Placental pericyte (primary cell): ENCODE measurements at places on chromosomes 3 and 15. TPM values are rescaled to one million over a fixed set of nuclear protein-coding genes. Genes with fewer than 3 reads are reported as not detected.

The SLC51A gene
- not detected in 2 replicates for total RNA-seq

The GOLGA8M gene
- total RNA-seq, result under 0.01 TPM in 1 of 2 replicates, not detected in the other

The NAALADL2 gene
- total RNA-seq, result 2.7 and 4.2 TPM in 2 replicates

The CPNE9 gene
- not detected in 2 replicates for total RNA-seq

The TTLL13 gene
- not detected in 2 replicates for total RNA-seq

The C2CD4B gene
- under 0.01 TPM in 1 of 2 replicates, not detected in the other for total RNA-seq

The CFAP100 gene
- total RNA-seq, result not detected in 2 replicates

The MYZAP gene
- 1.1 and 1.3 TPM in 2 replicates for total RNA-seq

The CPN2 gene
- total RNA-seq, result not detected in 2 replicates

The GRK7 gene
- total RNA-seq, result not detected in 2 replicates

The MYEF2 gene
- total RNA-seq, result 4.2 and 7.2 TPM in 2 replicates

The RBP2 gene
- total RNA-seq, result not detected in 2 replicates

The CCDC32 gene
- total RNA-seq, result 12.0 and 15.0 TPM in 2 replicates

The LPP gene
- total RNA-seq, result 54.1 and 98.2 TPM in 2 replicates

The RAB6B gene
- under 0.01 and 0.14 TPM in 2 replicates for total RNA-seq

The ITGB5 gene
- total RNA-seq, result 247 and 383 TPM in 2 replicates

The CCR4 gene
- not detected in 2 replicates for total RNA-seq

The FHIT gene
- total RNA-seq, result 0.29 TPM in 1 of 2 replicates, not detected in the other

The FYCO1 gene
- 19.8 and 33.7 TPM in 2 replicates for total RNA-seq

The COX17 gene
- 7.9 and 12.3 TPM in 2 replicates for total RNA-seq

The ROPN1B gene
- total RNA-seq, result not detected in 2 replicates

The PSTPIP1 gene
- total RNA-seq, result not detected in 2 replicates

The NANOGP8 gene
- not detected in 2 replicates for total RNA-seq

The CHDH gene
- 0.29 TPM in 1 of 2 replicates, not detected in the other for total RNA-seq

The SLC2A2 gene
- not detected in 2 replicates for total RNA-seq

The SAXO2 gene
- 0.88 and 1.3 TPM in 2 replicates for total RNA-seq

The SUSD5 gene
- total RNA-seq, result 0.66 and 1.9 TPM in 2 replicates

The PLSCR2 gene
- not detected in 2 replicates for total RNA-seq

The SEMA6D gene
- 25.8 and 28.2 TPM in 2 replicates for total RNA-seq

The PGBD4 gene
- total RNA-seq, result 1.3 and 1.9 TPM in 2 replicates

The SH3GL3 gene
- total RNA-seq, result 0.22 TPM in 1 of 2 replicates, not detected in the other

The CDC25A gene
- total RNA-seq, result 3.7 and 32.4 TPM in 2 replicates

The MKRN2OS gene
- total RNA-seq, result not detected in 2 replicates

The GPR27 gene
- under 0.01 TPM in 1 of 2 replicates, not detected in the other for total RNA-seq

The GOLGA6D gene
- not detected in 2 replicates for total RNA-seq

The OXTR gene
- 1.1 and 12.3 TPM in 2 replicates for total RNA-seq

The GOLIM4 gene
- 65.0 and 74.3 TPM in 2 replicates for total RNA-seq

The DAZL gene
- 0.14 TPM in 1 of 2 replicates, not detected in the other for total RNA-seq

The EFCAB12 gene
- total RNA-seq, result under 0.01 and 0.22 TPM in 2 replicates

The CCDC191 gene
- total RNA-seq, result 1.1 and 2.0 TPM in 2 replicates

The NOX5 gene
- 0.14 and 0.22 TPM in 2 replicates for total RNA-seq

The NRG4 gene
- not detected in 2 replicates for total RNA-seq

The HTR3E gene
- not detected in 2 replicates for total RNA-seq

The SAMMSON gene
- total RNA-seq, result not detected in 2 replicates

The SUCNR1 gene
- total RNA-seq, result under 0.01 and 0.22 TPM in 2 replicates

The C3orf22 gene
- total RNA-seq, result not detected in 2 replicates

The CD86 gene
- total RNA-seq, result not detected in 2 replicates

The PPP2R3A gene
- 7.4 and 26.1 TPM in 2 replicates for total RNA-seq

The CHRM5 gene
- total RNA-seq, result under 0.01 TPM in 1 of 2 replicates, not detected in the other

The LIPH gene
- total RNA-seq, result 0.14 TPM in 1 of 2 replicates, not detected in the other

The IGSF10 gene
- 0.14 and 3.1 TPM in 2 replicates for total RNA-seq

The CNTN3 gene
- total RNA-seq, result 0.66 and 2.6 TPM in 2 replicates

The RTP3 gene
- total RNA-seq, result not detected in 2 replicates

The TGM5 gene
- not detected in 2 replicates for total RNA-seq

The RHOV gene
- not detected in 2 replicates for total RNA-seq

The NKIRAS1 gene
- 9.4 and 13.3 TPM in 2 replicates for total RNA-seq

The CCDC39 gene
- not detected in 2 replicates for total RNA-seq

The ACAN gene
- under 0.01 TPM in 2 replicates for total RNA-seq
